ENCODE measurements at places on chromosomes 5 and 9. TPM values are rescaled to one million over a fixed set of nuclear protein-coding genes. Genes with fewer than 3 reads are reported as not detected.

DND1 gene
- polyA plus RNA-seq = not detected

TNFSF15 gene
- 0.19 TPM for polyA plus RNA-seq

OLFM1 gene
- 5.1 TPM for polyA plus RNA-seq

PCDHB3 gene
- not detected for polyA plus RNA-seq

PRUNE2 gene
- 18.6 TPM for polyA plus RNA-seq

LCN1 gene
- polyA plus RNA-seq = not detected

FAT2 gene
- polyA plus RNA-seq = 0.73 TPM

DIAPH1 gene
- not detected for polyA plus RNA-seq

GRCh38 chr5:163089230-163089629 lies 348.2 kb upstream of the CCNG1 start:
- no peak for DNase-seq

DNA sequence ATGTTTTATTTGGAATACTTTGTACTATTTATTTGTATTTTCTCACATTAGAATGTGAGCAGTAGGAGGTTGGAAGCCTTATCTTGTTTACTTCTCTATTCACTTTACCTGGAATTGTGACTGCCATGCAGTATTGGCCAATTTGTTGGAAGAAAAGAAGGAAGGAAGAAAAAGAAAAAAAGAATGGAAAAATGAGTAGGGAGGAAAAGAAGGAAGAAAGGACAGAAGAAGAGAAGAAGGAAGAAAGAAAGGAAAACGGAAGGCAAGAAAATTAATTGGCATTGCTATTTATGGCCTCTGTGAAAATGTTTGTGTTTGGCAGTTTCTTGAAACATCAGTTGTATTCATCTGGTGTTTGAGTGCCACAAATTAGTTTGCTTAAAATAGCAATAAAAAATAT lies 575.2 kb upstream of the ZNF608 start:
- DNase-seq = no peak

- DNase-seq = no peak
These were observed 61.4 kb downstream of the FAM78A start for GRCh38 chr9:131214876-131215275.

DNA sequence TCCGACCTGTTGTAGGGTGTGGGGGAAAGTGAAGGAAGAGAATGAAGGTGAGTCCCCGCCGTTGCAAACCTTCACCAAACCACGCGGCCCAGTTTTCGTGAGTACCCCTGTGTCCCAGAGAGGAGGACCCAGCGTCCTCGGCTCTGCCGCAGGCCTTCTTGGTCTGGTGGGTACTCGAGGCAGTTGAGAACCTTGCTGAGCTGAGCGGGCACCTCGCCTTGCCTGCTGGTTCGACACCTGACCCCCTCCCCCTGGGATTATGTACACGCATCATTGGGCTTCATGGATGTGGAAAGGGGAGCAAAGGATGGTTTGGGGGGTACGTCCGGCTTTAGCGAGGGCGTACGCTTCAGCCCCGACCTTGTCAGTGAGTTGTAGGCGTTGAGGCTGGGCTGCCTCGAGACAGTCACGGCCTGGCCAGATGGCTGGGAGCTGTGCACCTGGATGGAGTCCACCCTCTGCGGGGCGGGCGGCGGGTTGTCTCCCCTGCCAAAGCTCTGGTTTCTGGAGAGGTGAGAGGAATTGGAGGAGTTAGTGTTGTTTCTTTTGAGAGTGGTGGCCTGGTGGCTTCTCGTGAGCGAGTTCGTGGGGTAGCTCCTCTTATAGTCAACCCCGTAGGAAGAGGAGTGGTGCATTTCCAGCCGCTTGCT lies 128.1 kb downstream of the SEMA6A start:
- no peak for DNase-seq

GRCh38 chr5:53543401-53543800 lies 17.0 kb upstream of the NDUFS4 start:
- no peak for DNase-seq

- DNase-seq = no peak
These were observed 4.1 kb upstream of the ZFYVE16 start for GRCh38 chr5:80403782-80404181.

- no peak for DNase-seq
These were observed 49.2 kb upstream of the TNC start for GRCh38 chr9:115167175-115167574.

DNA sequence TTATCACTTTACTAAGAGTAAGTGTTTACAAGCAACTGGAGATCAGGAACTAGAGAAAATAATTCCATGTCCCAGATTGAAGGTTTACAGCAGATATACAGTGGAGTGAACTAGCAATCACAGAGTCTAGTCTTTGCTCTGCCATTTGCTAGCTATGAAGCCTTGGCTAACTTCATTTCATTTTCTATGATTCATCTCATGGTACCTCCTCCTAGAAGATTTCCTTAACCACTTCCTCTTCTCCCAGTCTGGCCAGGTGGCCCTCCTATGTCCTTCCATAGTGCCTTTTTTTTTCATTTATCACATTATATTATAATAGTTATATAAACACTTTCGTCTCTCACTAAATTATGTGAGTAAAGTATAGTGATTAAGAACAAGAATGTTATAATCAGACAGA lies 52.1 kb downstream of the GRIA1 start:
- no peak for DNase-seq

- DNase-seq = no peak
These were observed 26.1 kb upstream of the FCN1 start for GRCh38 chr9:134943836-134944235.

DNA sequence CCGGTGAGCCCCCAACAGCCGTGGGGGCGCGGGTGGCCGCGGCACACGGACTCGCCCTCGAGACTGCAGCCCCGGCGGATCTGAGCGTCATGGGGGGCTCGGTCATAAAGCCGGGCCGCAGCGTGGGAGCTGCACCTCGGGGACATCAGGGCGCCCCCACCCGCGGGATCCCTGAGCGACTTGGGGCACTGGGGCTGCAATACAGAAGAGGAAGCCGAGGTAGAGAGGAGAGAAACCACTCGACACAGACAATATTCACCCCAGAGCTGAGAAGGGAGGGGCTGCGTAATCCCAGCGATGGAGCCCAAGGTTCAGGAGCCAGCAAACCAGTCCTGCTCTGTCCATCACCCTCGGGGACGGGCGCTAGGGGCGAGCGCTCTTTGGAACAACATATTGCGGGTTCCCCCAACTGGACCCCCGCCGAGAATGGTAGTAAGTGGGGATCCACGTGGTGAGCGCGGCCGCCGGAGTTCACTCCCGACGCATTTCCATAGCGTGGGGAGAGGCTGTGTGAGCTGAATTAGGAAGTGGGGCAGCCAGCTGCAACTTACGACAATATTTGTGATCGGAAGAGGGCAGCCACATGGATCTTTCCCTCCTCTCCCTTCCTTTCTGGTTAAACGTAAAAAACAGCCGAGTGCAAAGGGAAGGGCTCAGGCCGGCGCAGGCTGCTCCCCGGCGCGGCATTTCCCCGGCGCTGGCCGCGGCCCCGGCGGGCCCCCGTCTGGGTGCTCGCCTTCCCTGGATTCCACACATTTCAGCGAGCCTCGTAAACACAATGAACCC lies 9.9 kb downstream of the PTCH1 start:
- DNase-seq = peak; percentile 63

Data from muscle of arm (tissue), 14 donors.